ENCODE measurements at places on chromosomes 2 and 18. TPM values are rescaled to one million over a fixed set of nuclear protein-coding genes. Genes with fewer than 3 reads are reported as not detected.

The C2orf15 gene
- total RNA-seq, result not detected

The SLC25A52 gene
- total RNA-seq, result 0.36 TPM

The CD207 gene
- total RNA-seq, result not detected

The AQP12A gene
- not detected for total RNA-seq

GRCh38 chr18:34787931-34788532 lies 77.9 kb downstream of the DTNA start:
- no peak for DNase-seq

DNA sequence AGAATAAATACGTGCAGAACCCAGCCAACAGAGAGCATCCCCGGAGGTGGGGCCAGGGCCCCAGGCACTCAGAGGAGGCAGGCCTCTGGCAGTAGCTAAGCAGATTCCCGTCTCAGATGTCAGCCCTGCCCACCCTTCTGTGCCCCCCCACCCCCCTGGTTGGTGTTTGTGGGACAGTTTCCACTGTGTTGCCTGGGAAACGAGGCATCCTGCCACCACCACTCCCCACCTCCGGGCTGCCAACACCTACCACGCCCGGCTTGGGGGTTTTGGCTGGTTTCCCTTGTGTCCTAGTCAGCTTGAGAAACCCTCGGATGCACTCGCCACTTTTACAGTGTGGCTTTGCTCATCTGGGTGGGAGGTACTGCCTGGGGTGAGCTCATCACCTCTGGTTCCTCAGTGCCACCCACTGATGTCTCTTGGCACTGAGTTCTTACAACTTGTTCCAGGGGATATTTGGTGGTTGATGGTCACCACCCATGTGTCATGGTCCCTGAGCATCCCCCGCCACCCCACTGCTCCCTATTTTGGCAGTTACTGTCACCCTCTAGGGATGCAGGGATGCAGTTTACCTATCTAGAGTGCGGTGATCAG lies 72.4 kb upstream of the YWHAQ start:
- peak; percentile 82 for DNase-seq

- no peak for DNase-seq
Measured at GRCh38 chr2:107364361-107364950, 462.2 kb upstream of the RGPD4 start.

GRCh38 chr2:69952336-69953115 lies 8.9 kb downstream of the ASPRV1 start:
- DNase-seq, result no peak

DNA sequence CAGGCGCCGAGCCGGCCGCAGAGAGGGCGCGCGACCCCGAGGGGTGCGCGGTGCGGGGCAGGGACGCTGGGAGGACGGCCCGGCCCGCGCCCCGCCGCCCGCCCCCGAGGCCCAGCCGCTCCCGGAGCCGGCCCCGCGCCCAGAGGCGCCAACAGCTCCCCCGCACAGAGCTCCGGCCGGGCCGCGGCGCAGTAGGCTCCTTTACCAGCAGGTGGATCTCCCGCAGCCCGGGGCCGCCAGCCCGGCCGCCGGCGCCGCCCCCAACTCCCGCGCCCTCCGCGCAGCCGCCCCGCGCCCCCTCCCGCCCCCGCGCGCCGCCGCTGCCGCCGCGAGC lies 258 bp downstream of the MGAT4A start:
- DNase-seq, result peak; percentile 89

DNA sequence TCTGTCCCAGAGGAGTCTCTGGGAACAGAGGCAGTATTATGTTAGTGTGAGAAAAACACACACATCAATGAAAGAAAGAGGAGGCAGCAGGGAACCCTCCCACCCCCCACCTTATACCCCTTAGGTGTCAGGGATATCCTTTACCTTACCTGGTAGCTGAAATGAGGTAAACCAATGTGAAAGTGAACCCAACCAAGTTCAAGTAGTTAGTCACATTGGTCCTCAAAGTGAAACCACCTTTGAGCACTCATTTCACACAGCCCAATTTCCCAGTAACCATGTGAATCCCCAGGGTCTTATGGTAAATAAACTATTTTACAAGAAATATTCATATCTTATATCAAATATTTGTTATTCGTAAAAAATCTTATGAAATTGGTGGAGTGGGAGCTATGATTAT lies 377.8 kb downstream of the LRATD1 start:
- no peak for DNase-seq

GRCh38 chr2:8021921-8022320 lies 659.9 kb upstream of the ID2 start:
- DNase-seq, result no peak
